ENCODE measurements at places on chromosomes 16 and 17.
A peak's percentile ranks its signal among the peaks of the same experiment; 100 is the strongest.

- no peak for DNase-seq
Observed at GRCh38 chr16:28301620-28302019, 9.3 kb downstream of the SBK1 start.

GRCh38 chr17:69043098-69043734 lies 17.5 kb downstream of the ABCA9 start:
- DNase-seq = no peak

GRCh38 chr17:72592242-72592966 lies 471.6 kb downstream of the SOX9 start:
- peak; percentile 77 for DNase-seq

GRCh38 chr16:31451681-31452351 lies 7.5 kb upstream of the ARMC5 start:
- DNase-seq = peak; percentile 18

DNA sequence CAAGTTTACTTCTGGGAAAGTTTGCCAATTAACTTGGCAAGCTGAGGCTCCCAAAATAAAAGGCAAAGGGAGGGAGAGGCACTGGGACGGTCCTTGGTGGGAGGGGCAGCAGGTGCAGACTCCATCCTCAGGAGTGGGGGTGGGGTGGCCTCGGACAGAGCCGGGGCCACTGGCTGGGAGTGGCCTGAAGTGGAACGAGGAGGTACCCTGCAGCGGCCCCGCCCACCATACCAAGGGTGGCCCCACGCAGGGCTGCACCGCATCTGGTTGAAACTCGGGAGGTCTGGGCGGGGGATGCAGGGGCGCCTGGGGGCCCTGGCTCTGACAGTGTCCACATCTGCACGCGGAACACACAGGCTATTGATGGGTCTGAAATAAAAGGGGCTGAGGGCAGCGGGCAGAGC lies 42.4 kb upstream of the SLC38A10 start:
- DNase-seq = no peak

GRCh38 chr16:15834502-15834901 lies 22.3 kb downstream of the MYH11 start:
- no peak for DNase-seq

- no peak for DNase-seq
Observed at GRCh38 chr16:5791011-5791657, 693.5 kb upstream of the EEF2KMT start.

GRCh38 chr17:74186498-74186897 lies 17.0 kb upstream of the RPL38 start:
- DNase-seq = no peak

- DNase-seq = no peak
Observed at GRCh38 chr17:17147821-17148220, 58.3 kb downstream of the PLD6 start.

- DNase-seq = no peak
Observed at GRCh38 chr16:84514874-84515835, 10.7 kb upstream of the MEAK7 start.

GRCh38 chr17:61380217-61380835 lies 19.3 kb upstream of the TBX2 start:
- no peak for DNase-seq

- no peak for DNase-seq
Observed at GRCh38 chr16:17083628-17084027, 387.1 kb downstream of the XYLT1 start.

DNA sequence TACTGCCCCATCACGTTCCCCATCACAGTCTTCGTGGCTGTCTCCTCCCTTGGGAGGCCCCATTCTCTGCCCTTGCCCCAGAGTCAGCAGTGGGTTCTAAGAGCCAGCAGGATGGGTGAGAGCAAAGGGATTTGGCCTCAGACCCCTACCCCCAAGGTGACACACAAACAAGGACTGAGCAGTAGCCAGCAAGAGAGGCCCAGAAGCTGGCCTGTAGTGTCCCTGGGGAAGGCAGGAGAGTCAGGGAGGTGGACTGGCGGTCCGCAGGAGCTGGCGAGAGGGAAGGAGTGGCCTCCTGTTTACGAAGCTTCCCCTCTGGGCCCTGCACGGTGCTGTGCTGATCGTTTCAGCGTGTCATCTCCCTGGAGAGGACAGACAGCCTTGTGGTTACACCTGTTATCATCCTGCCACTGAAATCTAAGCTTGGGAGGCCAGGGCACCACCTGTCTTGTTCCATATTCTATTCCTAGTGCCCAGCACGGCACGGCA lies 8.4 kb downstream of the WDR81 start:
- no peak for DNase-seq

DNA sequence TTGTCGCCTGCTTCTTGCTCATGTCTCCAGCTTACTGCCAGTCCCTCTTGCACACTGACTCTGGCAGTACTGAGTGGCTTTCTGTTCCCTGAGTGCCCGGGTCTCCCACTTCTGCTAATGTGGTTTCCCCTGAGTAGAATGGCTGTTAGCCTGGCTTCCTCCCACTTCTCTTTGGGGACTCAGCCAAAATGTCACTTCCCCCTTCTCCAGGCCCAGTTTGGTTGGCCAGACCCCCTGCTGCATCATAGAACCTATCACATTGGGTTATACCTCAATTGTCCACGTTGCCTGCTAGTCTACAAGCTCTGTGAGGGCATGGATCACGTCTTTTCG lies 304.4 kb downstream of the HS3ST3B1 start:
- DNase-seq = no peak

DNA sequence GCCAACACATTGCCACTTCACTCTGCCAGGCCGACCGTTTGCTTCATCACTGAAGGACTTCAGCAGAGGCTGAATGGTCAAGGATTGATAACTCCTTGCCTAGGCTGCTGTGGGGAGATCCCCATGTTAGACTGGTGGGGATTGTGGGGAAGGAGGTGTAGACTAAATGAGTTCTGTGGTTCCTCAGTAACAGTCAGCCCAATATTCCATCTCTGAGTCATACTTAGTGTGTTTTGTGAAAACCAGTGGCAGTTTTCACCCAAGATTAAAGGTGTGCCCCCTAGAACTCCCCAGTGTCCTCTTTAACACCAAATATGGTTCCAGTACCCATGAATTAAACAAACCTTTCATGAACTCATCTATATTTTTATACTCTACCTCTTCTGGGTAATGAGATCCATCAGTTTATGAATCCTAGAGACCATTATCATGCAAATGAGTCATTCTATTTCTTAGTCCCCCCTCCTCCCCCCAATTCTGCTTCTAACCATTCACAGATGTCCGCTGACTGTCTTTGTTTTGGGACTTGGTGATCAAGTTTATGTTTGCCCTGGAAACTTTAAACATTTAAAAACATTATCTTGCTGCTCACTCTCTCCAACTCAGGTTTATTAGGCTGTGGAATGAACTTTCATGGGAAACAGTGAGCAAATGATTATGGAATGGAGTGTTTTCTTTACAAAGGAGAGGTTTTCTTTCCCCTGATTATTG lies 66.8 kb upstream of the GAS7 start:
- no peak for DNase-seq

DNA sequence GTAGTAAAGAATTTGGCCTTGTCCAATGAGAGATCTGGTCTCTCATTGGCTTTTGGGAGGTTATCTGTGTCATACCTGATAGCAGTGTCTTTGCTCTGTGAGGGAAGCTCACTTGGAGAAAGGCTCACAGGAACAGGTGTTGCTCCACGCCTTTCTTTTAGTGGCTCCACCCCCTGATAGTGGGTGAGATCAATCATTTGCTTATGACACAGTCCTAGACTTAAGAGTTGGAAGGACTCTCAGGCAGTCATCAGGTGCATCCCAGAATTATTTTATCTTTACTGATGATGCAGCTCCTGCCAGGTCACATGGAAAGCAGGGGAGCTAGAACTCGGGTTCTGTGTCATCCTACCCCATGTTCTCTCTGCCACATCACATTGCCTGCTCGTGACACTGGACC lies 59.3 kb downstream of the CENPV start:
- no peak for DNase-seq

DNA sequence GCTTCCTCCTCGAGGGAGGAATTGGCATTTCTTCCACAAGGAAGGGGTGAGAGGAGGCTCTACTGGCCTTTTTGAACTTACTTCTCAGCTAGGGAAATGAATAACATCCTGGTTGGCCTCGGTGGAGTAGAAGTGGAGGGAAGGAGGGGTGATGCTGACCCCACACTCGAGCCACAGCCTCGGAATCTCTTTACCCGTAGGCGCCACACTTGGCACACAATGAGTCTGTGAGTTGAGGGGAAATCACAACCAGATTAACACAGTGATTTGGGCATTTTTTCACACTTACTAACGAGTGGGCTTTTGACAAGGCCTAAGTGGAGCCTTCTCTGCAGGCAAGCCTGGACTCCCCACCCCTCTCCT lies 47.3 kb upstream of the TBX2 start:
- DNase-seq = no peak

DNA sequence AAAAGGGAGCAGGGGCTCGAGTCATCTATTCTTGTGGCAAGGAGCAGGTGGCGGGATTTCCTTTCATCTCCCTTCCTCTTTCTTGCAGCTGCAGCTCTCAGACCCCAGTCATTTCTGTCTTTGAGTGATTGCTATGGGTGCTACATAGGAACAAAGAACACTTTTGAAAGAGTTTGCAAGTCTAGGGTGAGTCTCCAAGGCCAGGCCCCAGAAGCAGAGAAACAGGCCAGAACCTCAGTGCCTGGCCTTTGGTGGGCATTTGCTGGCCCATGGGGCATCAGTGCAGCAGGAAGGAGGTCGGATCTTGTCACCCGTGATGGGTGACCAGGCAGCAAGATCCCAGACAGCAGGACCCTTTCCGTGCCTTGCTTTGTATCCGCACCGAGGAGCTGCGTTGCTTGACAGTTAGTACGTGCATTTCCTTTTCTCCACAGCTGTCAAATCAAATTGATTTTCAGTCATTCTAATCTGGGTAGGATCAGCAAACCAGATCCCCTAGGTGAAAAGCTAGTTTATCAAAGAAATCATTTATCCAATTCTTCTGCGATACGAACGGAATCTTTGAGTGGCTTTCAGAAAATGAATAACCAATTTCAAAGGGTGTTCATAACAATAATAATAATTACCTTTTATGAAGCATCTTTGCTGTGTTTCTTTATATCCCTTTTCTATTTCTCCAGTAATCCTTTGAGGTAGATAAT lies 244.6 kb upstream of the MAF start:
- no peak for DNase-seq

DNA sequence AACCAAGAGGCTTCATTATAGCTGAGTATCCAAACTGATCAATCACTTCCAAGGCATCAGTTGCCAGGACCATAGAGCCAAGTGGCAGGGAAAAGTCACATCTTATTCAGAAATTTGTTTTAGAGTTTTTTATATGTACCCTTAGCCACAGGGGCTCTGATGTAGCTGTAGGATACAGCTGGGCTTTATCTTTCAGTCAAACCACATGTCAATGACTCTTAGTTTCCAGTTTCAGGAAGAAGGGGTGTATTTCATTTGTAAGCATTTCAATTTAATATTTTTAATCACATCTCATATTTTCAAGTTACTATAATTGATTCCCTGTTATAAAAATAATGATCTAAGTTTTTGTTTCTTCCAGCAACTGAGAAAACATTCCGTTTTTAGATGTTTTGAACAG lies 2.9 kb upstream of the FLCN start:
- DNase-seq = no peak

DNA sequence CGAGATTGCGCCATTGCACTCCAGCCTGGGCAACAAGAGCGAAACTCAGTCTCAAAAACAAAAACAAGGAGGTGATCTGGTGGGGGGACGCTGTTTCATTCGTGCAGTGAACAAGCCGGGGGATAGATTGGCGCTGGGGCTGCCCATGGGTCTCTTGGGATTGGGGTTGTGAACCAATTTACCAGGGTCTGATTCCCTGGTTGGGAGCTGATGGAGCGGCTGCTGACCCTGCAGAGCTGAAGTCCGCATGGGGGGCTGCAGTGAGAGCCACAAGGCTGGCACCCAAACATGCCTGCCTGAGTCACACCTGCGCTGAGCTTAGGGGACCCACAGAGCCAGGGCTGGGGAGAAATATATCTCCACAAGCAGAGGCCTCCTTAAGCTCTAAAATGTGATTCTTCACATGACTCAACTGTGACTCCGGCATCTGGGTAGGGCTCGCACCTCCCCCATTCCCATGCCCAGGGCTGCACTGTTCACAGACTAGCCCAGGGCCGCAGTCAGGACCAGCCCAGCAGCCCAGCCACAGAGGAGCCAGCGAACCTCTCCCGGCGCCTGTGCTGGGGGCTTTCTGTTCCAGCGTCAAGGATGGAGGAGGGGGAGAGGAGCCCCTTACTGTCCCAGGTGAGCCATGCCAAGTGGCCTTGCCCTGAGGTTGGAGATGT lies 5.0 kb downstream of the TSPAN10 start:
- no peak for DNase-seq

- DNase-seq = no peak
Observed at GRCh38 chr16:85490407-85491057, 122.6 kb upstream of the GSE1 start.

DNA sequence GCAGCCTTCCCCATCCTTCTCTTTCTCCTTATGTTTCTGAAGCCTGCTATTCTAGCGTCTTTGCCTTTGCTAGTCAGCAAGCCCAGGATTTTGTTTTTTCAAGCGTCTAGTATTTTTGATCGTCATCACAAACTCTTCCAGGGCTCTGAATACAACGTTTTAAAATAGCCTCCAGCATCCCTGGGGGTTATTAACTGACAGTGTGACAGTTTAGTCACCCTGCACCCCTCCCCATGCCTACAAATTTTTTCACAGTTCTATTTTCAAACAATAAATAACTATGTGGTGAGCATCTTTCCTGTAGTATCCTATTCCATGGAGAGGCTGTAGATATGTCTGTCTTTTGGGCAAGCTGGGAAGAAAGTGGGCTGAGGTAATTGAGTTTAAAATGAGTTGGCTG lies 280.9 kb downstream of the MAP2K4 start:
- DNase-seq = no peak

DNA sequence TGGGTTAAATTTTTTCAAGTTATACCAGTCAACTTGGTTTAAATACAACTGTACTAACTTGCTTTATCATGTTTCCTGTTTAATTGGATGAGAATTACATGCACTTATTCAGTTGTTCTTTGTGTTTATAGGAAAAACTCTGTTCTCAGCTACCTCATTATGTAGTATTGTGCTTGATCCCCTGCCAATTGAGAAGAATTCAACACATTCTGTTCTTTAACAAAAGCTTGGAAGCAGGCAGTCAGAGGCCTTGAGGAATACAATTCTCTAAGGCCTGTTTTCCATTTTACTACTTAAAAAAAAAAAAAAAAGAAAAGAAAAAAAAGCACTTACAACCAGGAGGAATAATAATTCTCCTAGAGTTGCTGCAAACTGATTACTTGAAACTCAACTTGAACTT lies 60.6 kb upstream of the CMIP start:
- DNase-seq = no peak

DNA sequence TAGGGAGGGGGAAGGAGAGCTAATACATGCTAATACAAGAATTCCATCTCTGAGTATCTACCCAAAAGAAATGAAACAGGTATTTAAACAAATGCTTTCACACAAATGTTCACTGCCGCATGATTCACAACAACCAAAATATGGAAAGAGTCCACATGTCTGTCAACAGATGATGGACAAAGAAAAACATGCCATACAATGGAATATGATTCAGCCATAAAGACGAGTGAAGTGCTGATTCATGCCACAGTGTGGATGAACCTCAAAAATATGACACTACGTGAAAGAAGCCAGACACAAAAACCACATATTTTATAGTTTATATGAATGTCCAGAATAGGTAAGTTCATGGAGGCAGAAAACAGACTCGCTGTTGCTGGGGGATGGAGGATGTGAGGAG lies 321.4 kb downstream of the FOXL1 start:
- no peak for DNase-seq

All from NCI-H1105 (cell line).